Stimulated activated CD4-positive, alpha-beta T cell treated with anti-CD3 and anti-CD28 coated beads, TNF-alpha, amount 100 ng/mL, for 24 hours (primary cell): ENCODE measurements at places on chromosomes 2 and 18.

- no peak for DNase-seq
These were observed 52.9 kb upstream of the SERPINB2 start for GRCh38 chr18:63834471-63835113.

- DNase-seq: no peak
These were observed 50.8 kb downstream of the DNMT3A start for GRCh38 chr2:25290811-25291495.

DNA sequence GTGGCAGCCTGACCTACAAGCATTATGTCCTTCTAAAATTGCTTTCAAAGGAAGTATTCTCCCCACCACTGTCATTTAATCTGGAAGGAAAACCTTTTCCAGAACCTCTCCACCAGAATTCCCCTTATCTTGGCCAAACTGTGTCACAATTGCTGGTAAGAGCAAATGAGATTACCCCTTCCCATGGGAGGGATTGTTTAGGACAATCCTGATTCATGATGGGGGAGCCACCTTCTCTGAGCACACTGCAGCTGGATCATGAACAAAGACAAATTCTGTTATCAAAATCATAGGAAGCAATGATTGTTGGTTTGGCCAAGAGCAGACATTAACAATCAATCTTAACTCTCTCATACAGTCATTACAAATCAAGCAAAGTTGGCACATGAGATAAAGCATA lies 18.1 kb upstream of the ATOH8 start:
- DNase-seq: no peak

DNA sequence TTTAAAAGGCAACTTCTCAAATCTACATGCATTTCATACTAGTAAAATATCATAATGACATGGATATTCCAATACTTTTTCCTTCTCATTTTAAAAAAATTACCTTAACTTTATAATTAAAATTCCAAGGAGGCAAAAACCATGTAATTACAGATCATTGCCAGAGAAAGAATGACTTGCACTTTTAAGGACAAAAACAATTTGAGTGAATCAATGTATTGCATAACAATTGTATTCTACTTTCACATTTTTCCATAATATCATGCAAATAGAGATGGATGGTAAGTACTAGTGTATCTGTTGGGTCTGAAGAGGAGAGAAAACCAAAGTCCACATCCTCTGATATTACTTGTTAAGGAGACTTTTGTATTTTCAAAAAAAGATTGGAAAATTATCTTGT lies 89.5 kb upstream of the NCK2 start:
- DNase-seq: no peak

- DNase-seq: no peak
These were observed 12.2 kb upstream of the ACKR3 start for GRCh38 chr2:236557306-236558030.

GRCh38 chr18:12287684-12288402 lies 20.2 kb upstream of the TUBB6 start:
- DNase-seq: no peak

GRCh38 chr18:3056311-3056710 lies 43.4 kb upstream of the LPIN2 start:
- DNase-seq: no peak

DNA sequence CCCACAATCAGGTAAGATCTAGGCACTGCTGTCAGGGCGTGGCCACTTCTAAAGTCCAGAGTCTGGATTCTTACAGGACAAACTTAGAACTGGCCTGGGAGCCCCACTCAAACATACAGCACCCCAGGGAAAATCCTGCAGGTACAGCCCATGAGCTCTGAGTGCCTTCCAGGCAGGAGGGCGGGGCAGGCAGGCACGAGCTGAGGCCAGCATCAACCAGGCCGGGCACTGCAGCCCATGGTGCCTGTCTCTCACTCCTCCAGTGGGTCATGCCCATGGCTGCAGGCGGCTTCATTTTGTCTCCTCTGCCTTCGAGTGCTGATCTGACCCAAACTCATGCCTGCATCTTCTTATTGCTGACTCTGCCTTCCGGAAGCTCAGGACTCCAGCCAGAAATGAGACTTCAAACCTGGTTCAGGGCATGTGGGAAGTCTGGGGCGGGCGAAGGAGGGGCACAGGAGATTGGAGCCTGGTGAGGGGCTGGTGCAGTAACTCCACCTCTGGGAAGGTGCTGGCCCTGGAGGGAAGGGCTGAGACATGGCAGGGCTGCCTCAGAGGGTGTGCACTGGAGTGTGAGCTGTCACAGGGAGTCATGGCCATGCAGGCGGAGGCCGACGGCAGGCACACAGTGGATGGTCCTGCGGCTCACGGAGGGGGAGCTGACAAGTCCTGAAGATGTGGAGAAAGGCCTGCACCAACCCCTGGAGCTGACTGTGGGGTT lies 40.5 kb downstream of the HS6ST1 start:
- DNase-seq: no peak

- DNase-seq: no peak
These were observed 62.4 kb upstream of the TNP1 start for GRCh38 chr2:216922175-216922780.

DNA sequence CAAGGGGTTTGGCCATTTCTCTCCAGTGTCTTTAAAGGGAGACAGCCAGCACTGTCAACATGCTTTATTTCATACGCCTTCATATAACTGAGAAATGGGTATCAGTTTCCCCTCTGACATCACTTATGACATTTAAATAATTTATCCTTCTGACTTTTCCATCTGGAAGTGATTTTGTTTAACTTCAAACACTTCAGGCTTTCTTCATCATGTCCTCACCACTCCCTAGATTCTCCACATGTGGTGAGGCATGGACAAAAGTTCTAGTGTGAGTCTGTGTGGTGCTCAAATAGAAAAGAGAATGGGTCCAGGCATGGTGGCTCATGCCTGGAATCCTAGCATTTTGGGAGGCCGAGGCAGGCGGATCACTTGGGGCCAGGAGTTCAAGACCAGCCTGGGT lies 158.6 kb downstream of the TXNL1 start:
- DNase-seq: no peak

DNA sequence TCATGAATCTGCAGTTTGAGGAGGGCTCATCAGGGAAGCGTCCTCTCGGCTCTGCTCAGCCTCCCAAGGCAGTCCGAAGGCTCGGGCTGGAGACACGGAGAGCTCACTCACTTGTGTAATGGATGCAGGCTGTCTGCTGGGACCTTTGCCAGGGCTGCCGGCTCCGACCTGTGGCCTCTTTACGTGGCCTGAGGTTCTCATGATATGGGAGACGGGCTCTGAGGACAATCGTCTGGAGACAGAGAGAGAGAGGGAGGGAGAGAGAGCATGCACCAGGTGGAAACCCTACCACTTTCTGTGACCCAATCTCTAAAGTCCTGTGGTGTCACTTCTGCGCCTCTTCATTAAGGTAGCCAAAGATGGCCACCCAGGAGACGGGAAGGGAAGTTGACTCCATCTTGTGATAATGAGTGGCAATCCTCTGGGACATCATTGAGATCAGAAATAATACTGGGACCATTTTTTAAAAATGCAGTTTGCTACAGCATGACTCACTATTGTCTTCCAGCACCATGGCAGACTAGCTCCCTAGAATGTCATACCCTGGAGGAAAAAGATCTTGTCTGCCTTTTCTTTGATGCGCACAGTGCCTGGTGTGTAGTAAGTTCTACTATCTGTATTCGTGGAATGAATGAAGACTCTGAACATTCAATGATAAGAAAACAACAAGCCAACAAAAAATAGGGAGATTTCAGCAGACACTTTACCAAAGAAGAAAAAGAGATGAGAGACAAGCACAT lies 60.2 kb downstream of the CD8B2 start:
- DNase-seq: no peak

DNA sequence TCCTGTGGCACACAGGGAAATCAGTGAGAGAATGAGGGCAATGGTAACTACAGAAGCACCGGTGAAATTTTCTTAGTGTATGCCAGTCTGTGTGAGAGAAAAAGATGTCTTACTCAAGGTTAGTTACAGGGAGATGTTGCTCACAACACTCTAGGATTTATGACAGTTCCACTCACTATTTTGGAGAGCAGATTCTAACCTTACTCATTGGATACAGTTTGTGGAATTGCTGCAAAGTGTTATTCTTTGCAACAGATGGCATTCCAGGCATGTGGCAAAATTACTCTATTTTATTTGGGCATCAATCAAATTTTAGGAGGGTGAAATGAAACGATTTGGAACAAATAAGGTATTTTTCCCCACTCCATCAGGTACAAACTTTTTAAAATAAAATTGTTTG lies 449.1 kb downstream of the PIK3C3 start:
- no peak for DNase-seq

DNA sequence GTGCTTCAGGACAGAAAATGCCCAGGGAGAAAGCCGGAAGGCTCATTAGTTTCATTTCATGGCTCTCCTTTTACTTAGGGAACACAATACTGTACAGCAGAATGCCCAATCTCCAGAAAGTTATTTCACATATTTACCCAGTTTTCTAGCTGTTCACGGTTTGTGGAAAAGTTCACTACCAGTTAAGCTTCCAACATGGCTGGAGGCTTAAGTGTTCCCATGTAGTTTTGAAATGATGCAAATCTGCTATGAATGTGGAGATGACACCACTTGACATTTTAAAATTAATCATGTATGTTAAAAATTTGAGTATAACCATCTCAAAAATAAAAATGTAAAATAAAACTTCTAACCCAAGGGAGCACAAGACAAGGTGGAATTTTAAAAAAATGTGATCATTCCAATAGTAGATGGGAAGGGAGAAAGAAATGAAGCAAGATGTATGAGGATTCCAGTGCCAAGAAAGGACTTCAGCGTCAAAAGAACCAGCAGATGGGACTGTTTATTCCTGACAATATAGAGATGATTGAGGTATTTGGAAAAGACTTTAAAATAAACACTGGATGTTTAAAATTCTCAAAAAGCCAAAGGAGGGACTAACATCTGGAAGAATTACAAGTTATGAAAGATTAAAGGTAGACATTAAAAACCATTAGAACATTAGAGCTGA lies 60.9 kb upstream of the OSR1 start:
- DNase-seq: no peak

- no peak for DNase-seq
These were observed 68.0 kb upstream of the CRIM1 start for GRCh38 chr2:36287363-36288275.

DNA sequence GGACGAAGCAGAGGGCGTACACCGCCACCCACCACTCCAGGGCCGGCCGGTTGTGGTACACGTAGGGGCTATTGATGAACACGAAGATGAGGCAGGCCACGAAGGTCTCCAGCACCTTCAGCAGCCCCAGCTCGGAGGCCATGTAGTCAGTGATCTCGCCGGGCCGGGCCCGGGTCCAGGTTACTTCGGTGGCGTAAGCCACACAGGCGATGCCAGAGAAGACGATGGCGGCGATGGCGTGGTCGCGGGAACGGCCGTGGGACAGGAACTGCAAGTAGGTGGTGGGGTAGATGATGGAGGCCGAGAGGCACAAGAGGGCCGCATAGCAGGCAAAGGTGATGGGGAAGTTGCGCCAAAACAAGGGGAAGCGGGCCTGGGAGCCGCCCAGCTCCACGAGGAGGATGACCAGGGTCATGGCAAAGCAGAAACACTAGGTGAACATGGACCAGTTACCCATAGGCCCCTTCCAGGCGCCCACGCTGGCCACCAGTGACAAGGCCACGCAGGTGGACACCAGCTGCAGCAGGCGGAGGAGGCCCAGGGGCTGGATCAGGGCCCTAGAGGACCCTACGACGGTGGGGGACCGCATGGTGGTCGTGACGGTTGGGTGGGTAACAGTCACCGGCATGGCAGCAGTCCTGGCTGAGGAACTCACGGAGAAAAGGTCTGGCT lies 128.4 kb upstream of the FAM98A start:
- no peak for DNase-seq

GRCh38 chr2:203225423-203226039 lies 13.3 kb upstream of the CYP20A1 start:
- DNase-seq: peak; percentile 5

- no peak for DNase-seq
These were observed 528 bp upstream of the PPP4R3B start for GRCh38 chr2:55618025-55618274.

DNA sequence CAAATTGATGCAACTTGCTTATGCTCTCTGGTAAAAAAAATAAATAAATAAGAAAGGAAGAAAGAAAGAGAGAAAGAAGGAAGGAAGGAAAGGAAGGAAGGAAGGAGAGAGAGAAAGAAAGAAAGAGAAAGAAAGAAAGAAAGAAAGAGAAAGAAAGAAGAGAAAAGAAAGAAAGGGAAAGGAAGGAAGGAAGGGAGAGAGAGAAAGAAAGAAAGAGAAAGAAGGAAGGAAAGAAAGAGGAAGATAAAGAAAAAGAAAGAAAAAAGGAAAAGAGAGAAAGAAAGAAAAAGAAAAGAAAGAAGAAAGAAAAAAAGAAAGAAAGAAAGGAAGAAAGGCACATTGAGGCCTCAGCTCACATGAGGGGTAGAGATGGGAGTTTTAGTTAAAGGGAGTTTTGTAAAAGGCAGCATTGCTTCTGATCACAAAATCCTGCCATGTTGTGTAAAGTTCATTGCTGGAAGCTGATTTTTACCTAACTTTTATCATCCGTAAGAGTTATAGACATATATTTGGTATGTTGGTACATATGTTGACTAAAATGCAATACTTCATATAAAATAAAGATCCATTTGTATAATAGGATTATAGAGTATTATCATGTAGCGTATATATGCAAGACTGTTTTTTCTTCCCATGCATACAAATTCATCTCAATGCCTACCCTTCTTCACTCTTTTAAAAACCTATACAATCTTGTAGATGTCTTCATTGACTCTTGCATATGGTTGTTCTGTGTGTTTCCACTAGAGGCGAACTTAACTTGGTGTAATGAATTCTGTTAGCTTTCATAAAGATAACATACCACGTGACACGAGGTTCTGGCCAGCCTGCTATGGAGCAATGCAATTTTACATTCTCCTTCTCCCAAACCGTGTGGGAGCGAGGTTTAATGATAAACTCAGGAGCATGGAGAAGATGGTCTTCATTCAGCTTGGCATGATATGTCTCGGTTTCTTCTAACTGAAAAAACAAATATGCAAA lies 32.8 kb downstream of the MYOM1 start:
- no peak for DNase-seq

- no peak for DNase-seq
These were observed 257.9 kb downstream of the PTPRM start for GRCh38 chr18:7824970-7825369.

GRCh38 chr2:194411221-194411620 lies 1245.8 kb upstream of the SLC39A10 start:
- no peak for DNase-seq

- DNase-seq: no peak
These were observed 3.5 kb downstream of the RSAD2 start for GRCh38 chr2:6881046-6881445.

DNA sequence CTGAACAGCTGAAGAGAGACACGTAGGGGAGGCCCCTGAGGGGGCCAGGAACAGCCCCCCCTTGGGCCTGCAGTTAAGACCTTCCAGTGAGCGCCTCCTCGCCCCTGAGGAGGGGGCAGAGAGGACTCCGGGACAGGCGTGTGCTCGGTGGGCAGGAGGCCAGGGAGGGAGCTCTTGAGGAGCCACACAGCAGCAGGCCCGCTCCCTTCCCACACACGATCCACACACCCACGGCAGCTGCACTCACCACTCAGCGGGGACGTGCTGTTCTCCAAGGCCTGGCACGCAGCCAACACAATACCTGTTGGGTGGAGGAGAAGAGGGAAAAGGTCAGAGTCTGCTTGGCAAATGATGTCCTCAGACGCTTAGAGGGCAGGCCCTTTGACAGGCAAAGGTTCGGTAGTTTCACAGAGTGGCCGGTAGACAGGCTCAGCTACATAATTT lies 39.0 kb downstream of the TGFA start:
- DNase-seq: no peak
